Right lobe of liver (tissue), 6 donors: ENCODE measurements at places on chromosomes 13 and 19.

- no peak for DNase-seq
These were observed 38.0 kb downstream of the ADGRE1 start for GRCh38 chr19:6925386-6925785.

- no peak for DNase-seq
These were observed 9.2 kb upstream of the FBN3 start for GRCh38 chr19:8158411-8159074.

DNA sequence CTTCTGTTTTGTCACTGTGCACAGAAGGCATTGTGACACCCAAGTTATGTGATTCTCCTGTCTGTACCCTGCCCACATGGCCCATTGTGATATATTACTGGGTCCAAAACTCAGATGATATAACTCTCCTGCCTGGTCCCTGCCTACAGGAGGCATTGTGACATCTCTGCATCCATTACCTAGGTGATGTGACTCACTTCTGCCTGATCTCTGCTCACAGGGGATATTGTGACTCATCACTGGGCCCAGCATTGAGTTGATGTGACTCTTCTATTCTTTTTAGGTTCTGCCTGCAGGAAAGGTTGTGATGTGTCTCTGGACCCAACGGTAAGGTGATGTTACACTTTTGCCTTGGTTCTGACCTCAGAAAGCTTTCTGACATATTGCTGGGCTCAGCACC lies 67.9 kb upstream of the ZNF724 start:
- no peak for DNase-seq

DNA sequence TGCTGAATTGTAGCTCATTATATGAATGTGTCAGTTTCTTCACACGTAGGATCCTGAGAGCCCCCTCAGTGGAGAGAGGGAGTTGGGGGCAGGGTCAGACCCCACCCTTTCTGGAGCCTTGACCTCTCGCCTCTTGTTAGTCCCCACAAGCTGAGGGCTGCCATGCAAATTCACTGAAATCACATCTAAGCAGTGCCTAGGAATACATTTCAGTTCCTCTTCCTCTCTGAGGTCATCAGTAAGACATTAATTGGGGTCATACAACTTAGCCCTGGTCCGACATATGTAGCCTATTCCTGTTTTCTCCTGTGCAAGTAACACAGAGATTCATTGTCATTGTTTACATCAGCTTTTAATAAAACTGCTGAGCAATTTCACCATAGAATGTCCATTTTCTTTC lies 30.0 kb downstream of the MYO9B start:
- DNase-seq, result no peak

GRCh38 chr19:47058621-47059022 lies 10.2 kb upstream of the TMEM160 start:
- DNase-seq, result no peak
